ENCODE measurements at places on chromosomes 3 and 15. TPM values are rescaled to one million over a fixed set of nuclear protein-coding genes. Genes with fewer than 3 reads are reported as not detected.

DNA sequence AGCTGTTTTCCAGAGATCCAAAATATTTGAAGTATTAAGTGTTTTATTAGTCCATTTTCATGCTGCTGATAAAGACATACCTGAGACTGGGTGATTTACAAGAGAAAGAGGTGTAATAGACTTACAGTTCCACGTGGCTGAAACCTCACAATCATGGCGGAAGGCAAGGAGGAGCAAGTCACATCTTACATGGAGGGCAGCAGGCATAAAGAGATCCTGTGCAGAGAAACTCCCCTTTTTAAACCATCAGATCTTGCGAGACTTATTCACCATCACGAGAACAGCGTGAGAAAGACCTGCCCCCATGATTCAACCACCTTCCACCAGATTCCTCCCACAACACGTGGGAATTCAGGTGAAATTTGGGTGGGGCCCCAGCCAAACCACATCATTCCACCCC is 82.0 kb downstream of the KY start:
- DNase-seq, result no peak

DNA sequence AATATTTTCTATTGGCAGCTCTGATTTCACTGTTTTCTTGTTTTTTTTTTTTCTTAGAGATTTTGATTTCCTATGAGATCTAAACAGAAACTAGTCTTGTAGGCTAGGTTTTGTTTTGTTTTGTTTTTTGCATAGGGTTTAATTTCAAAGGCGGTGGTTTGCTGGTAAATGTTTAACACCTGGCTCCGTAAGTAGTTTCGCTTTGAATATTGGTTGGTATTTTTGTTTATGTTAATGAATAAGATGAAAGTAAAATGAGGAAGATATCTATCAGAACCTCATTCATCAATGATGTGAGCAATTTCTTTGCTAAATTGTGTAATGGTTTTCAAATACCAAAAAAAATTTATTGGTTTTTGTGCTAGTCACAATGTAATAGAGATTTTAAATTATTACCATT is 39.7 kb upstream of the TM4SF1 start:
- DNase-seq, result no peak

DNA sequence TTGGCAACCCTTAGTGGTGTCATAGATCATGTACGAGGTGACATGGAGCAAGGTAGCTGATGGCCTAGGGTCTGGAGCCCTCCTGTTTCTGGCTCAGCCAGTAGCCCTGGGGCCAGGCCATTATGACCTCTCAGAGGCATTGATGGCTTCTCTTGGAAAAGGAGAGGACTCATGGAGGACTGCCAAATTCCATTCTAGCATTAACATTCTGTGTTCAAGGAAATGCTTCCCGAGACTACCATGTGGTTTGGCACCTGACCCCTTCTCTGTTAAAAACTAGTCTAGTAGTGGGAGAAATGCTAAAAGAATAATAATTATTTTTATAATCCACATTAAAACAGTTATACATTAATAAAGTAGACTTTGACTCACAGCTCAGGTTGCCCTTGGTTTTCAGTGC is 40.2 kb upstream of the ADAMTSL3 start:
- DNase-seq, result no peak

CCR1 gene
- not detected for total RNA-seq

GRCh38 chr3:151687076-151687475 is 46.7 kb upstream of the AADACL2 start:
- no peak for DNase-seq

GRCh38 chr3:54917862-54918261 is 10.0 kb downstream of the LRTM1 start:
- no peak for DNase-seq

DNA sequence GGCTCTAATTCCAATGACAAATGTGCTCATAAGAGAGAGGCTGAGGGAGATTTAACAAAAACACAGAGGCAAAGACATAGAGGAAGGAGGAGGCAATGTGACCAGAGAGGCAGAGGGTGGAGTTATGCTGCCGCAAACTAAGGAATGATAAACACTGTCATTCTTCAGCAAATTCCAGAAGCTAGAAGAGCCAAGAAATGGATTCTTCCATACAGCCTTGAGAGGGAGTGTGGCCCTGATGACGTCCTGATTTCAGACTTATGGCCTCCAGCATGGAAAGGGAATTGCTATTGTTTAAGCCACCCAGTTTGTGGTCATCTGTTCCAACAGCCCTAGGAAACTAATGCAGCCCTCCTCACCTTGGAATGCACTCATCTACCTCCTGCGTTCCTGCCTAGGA is 30.5 kb downstream of the CD47 start:
- DNase-seq, result no peak

DNA sequence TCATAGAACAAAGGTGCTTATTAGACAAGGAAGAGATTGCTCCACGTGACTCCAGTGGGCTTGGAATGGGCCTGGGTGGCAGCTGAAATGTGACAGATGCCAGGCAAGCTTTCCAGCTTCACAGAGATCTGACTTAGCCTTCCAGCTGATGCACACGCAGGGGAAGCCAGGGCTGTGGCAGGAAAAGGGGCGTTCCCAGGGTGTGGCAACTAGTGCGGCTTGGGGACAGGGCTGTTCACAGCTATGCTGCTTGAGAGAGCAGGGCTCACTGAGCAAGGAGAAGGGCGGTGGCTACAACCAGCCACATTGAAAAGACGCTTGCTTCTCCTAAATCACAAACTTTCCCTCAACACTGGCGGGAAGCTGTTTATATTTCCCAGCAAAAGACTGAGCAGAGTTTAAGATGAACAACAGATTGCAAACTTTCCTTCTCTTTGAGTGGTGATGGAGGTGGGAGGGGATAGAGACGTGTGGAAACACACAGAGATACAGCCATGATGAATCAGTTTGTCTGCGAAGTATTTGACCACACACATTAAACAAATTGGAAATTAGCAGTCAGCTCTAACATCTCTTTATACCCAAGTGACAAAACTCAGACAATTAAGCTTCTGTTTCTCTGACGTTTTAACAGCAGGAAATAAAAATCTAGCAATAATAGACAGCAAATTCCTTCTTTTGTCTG is 127.5 kb downstream of the BDH1 start:
- peak; percentile 88 for DNase-seq
